Suppressor macrophage (primary cell): ENCODE measurements at places on chromosomes 3 and 15.

GRCh38 chr3:128179484-128179819, 26.2 kb downstream of the EEFSEC start:
- no peak for DNase-seq

GRCh38 chr3:160703974-160704373, 27.0 kb downstream of the ARL14 start:
- DNase-seq: no peak

GRCh38 chr3:18035641-18036449, 293.4 kb upstream of the TBC1D5 start:
- DNase-seq: no peak

DNA sequence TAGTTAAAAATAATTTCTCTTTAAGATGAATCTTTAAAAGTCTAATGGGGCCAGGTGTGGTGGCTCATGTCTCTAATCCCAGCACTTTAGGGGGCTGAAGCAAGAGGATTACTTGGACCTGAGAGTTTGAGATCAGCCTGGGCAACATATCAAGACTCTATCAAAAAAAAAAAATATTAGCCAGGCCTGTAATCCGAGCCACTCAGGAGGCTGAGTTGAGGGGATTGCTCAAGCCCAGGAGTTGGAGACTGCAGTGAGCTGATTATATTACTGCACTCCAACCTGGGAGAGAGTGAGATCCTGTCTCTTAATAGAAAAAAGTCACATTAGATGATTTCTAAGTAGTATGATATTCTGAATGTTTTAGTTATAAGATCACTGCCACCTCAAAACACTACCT, 322.0 kb upstream of the MANF start:
- no peak for DNase-seq

DNA sequence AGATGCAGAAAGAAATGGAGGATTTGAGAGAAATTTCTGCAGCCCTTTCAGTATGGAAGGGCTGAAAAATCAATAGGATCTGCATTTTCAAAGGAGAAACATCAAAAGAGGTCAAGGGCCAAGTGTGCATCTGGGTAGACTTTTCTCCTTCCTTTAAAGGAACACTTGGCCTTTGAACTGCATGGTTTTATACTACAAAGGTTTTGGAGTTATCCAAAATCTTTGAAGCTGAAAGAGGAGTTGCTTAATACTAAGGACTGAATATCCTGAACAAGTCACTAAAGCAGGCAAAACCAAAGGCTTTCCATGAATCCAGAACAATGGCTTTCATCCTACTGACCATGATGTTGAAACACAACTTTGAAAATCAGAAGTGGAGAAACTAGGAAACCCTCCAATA, 553.7 kb upstream of the LMCD1 start:
- no peak for DNase-seq

GRCh38 chr15:97909291-97909891, 51.1 kb upstream of the ARRDC4 start:
- peak; percentile 81 for DNase-seq

DNA sequence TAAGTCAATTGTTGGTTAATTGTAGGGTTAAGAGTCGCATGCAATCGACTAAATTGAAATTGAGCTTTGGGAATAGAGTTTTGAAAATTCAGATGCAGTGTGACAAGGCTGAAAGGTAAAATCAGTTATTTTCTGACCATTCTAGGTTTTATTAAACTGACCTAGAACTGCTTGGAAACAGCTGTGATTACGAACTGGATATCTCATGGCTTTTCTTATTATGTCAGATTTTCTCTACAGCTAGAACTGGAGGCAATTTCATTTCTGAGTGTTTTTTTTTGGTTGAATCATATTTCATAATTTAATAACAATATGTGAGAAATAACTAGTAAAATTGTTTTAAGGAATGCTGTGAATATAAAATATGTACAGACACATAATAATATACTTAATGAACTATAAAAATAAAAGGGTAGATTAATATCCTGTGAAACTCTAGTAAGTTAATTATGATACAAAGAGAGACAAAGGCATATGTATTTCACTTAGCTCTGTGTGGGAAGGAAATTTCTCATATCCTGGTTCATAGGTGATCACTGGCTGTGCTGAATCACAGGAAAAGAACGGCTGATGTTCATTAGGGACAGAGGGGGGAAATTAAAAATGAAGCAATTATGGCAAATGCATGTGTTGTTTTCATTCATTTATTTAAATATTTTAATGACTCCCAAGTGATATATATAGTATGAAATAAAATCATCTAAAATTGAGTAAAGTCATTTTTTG, 403.2 kb downstream of the ZIC1 start:
- DNase-seq: no peak

- DNase-seq: no peak
Observed at GRCh38 chr3:36075491-36075890, 304.8 kb upstream of the STAC start.

DNA sequence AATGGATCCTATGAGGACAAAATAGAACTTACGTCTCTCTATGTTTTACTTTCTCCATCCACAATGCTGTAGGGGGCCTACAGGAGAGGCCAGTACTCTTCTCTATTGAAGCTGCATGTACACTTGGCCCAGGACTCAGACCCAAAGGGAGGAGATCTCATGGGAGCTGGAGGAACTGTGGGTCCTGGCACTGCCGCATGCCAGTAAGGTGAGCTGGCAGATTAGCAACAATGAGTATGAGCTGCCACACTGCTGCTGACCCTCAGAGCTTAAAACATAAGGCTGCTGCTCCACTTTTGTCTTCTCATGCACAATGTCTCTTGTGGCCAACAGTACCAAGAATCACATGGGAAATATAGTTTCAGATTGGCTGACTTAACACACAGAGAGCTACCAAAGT, 57.8 kb upstream of the TBC1D5 start:
- DNase-seq: no peak

- peak; percentile 12 for DNase-seq
Observed at GRCh38 chr15:40618023-40618422, 24.0 kb downstream of the KNL1 start.

DNA sequence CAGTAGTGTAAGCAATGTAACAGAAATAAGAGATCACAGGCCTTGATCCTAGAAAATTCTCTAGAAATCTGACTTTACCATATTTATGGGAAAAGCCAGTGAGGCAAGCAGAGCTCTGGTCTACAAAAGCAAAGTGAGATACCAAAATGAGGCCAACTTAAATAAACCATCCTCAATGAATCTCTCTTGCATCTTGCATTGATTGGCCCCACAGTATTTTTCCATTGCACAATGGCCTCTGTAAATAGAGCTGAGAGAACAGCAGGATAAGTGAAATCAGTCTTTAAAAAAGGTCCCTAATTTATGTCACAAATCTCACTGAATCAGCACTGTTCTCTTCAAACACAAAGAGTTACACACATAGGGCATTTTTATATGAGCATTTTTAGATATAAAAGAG, 8.9 kb downstream of the CFAP20DC start:
- DNase-seq: no peak

GRCh38 chr15:70237626-70238025, 139.9 kb upstream of the TLE3 start:
- DNase-seq: no peak

GRCh38 chr3:169871129-169871886, 1.6 kb upstream of the LRRC31 start:
- no peak for DNase-seq

GRCh38 chr15:49410641-49411040, 12.4 kb upstream of the FGF7 start:
- no peak for DNase-seq

DNA sequence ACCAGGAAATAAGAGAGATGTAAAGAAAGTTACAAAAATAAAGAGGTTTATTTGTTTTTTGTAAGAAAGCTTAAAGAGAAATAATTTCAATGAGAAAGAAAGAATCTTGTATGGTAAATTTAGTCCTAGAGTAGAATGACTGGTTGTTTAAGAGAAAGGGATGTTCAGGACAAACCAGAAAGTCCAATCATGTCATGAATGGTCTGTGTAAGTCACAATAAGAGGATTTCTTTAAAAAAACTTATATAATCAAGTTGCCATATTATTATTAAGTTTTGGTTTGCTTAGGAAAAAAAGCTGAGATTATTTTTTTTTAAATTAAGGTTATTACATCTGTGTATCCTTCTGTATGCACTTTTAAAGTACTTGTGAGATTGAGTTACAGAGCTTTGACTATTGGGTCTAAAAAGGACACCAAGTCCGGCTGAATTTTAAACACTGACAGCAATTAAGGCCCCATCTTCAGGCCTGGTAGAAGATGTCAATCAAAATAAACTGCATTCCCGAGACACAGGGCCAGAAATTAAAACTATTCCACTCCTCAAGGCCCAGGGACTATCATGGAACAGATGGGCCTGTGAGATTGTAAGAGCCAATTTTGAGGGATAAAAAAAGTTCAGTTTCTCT, 12.2 kb downstream of the ERICH6 start:
- no peak for DNase-seq

DNA sequence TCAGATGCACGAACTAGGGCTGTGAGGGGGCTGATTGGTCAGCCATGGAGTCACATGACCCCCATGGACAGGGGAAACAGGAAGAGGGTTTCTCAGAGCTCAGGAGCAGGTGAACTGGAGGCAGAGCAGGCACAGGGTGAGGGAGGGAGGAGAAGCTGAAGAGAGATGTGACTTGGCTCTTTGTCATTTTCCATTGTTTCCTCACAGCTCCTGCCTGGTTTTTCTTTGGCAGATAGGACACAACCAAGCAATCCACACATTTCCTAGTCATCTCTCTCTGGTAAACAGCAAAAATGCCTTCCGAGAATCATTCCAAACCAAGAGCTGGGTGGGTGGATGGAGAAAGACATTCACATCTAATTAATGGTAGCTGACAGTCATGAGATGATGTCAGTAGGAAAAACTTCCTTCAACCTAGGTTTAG, 43.4 kb upstream of the LMCD1 start:
- no peak for DNase-seq

DNA sequence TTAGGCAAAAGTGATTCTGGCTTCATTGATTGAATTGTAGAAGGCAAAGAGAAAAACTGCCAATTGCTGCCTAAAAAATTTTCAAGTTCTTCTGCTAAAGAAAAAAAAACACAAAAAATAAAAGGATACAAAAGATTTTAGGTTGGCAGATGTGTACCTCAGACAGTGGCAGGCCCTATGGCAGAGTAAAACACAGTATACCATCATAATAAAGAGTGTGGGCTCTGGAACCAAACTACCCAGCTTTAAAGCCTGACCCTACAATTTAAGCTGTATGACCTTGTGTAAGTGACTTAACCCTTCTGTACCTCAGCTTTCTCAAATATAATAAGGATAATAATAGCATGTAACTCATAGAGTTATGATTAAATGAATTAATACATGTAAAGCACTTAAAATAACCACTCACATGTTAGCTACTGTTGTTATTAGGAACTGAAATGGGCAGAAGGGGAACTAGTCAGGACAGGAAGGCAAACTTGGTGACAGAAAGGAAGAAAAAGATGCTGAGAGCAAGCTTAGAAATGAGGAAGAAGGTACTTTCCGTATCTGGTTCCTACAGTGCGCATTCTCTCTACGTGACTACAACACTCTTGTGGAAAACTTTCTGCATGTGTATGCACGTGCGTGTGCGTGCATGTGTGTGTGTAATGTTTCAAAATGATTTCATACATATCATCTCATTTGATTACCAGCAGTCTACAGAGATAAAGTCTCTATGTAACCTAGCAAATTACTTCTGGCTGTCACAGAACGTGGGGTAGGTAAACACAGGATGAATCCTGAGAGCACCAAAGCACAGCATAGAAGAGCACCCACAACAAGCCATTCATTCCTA, 13.6 kb upstream of the GATM start:
- DNase-seq: peak; percentile 79

- no peak for DNase-seq
Observed at GRCh38 chr15:99496302-99496629, 69.5 kb upstream of the MEF2A start.

DNA sequence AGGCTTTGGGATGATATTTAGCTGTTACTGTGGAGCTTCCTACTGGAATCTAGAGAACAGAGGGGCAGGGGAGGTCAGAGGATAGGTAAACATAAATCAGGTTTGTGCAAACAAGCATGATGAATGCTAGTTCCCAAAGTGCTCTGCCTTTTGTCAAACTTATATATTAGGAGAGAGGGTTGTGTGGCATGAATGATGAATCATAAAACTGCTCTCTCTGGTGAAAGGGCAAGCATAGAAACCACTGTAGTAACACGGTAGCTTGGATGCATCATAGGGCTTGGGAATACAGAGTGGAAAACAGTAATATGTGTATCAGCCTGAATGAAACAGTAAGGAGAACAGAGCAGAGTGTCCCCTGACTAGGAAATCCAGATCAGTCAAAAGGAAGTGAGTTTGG, 486.7 kb downstream of the IL5RA start:
- DNase-seq: no peak

DNA sequence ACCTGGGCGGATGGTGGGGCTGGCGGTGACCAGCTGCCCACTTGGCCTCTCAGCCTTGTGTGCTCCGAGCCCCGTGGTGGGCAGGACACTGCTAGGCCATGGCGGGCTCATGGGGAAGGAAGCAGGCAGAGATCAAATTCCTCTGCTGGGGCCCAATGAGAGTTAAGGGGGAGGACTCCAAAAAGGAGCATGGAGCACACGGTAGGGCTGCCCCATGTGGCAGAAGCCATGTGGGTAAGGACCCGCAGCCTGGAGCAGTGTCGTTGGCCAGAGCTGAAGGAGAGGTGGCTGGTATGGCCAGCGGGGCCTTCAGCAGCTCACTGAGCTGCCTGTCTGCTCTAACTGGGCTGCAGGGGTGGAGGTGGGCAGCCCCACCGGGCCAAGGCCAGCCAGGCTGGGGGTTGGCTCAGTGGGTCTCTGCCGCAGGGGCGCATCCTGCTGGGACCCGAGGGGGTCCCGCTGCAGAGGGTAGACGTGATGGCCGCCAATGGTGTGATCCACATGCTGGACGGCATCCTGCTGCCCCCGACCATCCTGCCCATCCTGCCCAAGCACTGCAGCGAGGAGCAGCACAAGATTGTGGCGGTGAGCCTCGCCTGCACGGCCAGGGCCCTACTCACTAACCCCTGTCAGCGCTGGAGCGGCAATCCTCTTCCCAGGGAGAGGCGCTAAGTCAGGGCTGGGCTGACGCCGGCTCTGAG, 11.3 kb downstream of the STAB1 start:
- DNase-seq: no peak

- DNase-seq: no peak
Observed at GRCh38 chr15:53539878-53540277, 219.6 kb downstream of the WDR72 start.

DNA sequence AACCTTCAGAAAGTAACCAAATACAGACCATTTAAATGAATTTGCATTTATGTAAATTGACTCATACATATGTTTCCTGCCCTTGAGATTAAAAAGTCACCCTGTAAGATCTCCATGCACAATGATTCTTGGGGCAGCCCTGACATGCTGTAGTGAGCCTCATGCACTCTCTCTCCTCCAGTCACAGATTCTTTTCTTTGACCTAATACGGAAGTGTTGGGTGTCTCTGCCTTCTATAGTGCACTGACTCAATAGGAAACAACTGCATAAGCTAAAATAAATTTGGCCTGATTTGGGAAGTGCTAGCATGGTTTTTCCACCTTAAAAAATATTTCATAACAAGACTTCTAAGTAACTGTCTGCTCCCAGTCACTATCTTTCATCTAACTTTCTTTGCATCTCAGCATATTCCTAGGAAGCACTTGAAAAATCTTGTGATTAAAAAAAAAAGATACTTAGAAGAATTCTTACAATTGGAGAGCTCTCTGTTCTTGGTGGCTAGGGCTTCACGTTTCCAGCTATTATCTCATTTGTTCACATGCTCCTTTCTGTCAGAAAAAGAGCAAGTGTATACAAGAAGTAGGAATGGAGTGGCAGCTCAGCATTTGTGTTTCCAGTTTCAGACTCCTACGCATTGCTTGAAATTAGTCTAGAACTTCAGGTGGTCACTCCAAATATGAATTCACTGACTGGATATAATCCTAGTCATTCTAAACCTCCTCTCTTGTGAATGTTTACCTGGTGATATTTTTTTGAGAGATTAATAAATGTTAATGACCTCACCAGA, 207.9 kb upstream of the COL8A1 start:
- DNase-seq: no peak

GRCh38 chr3:99850608-99851007, 32.9 kb downstream of the CMSS1 start:
- peak; percentile 42 for DNase-seq
